T-helper 17 cell (primary cell): ENCODE measurements at places on chromosomes 5 and 9. TPM values are rescaled to one million over a fixed set of nuclear protein-coding genes. Genes with fewer than 3 reads are reported as not detected.

Gene ACOT12
- not detected for total RNA-seq

Gene PCDHGB2
- 0.45 TPM for total RNA-seq

Gene SPINK6
- not detected for total RNA-seq

Gene EQTN
- not detected for total RNA-seq

Gene LRRC19
- not detected for total RNA-seq

Gene PJA2
- 63.9 TPM for total RNA-seq

Gene PMPCA
- 80.3 TPM for total RNA-seq

Gene SPINK9
- total RNA-seq, result not detected

Gene OSTF1
- total RNA-seq, result 95.1 TPM

Gene SCAI
- total RNA-seq, result 7.2 TPM

Gene WNT8A
- not detected for total RNA-seq

Gene PCDHB7
- total RNA-seq, result not detected

Gene BTNL9
- total RNA-seq, result 1.8 TPM

Gene PIP5KL1
- 2.3 TPM for total RNA-seq

Gene BHMT2
- not detected for total RNA-seq

Gene FBP2
- total RNA-seq, result not detected

Gene TRPM3
- total RNA-seq, result not detected

Gene KCNIP1
- not detected for total RNA-seq

Gene HAVCR2
- total RNA-seq, result 2.7 TPM

Gene RPL35
- 1,657 TPM for total RNA-seq

Gene HSD17B3
- 1.2 TPM for total RNA-seq

Gene HACD4
- total RNA-seq, result 8.7 TPM

Gene SPTLC1
- 40.0 TPM for total RNA-seq

Gene LSM11
- total RNA-seq, result 1.4 TPM

Gene GABRA6
- not detected for total RNA-seq

Gene ISOC1
- total RNA-seq, result 10.1 TPM

Gene ATP6V1G1
- total RNA-seq, result 102 TPM

Gene DNAJC21
- total RNA-seq, result 54.0 TPM

Gene PLCXD3
- total RNA-seq, result not detected

Gene GLDC
- total RNA-seq, result 1.1 TPM

Gene FGF1
- not detected for total RNA-seq

Gene SLC6A18
- total RNA-seq, result not detected

Gene F2RL2
- total RNA-seq, result not detected
